SK-N-SH (cell line): ENCODE measurements at places on chromosomes 16 and 17.

DNA sequence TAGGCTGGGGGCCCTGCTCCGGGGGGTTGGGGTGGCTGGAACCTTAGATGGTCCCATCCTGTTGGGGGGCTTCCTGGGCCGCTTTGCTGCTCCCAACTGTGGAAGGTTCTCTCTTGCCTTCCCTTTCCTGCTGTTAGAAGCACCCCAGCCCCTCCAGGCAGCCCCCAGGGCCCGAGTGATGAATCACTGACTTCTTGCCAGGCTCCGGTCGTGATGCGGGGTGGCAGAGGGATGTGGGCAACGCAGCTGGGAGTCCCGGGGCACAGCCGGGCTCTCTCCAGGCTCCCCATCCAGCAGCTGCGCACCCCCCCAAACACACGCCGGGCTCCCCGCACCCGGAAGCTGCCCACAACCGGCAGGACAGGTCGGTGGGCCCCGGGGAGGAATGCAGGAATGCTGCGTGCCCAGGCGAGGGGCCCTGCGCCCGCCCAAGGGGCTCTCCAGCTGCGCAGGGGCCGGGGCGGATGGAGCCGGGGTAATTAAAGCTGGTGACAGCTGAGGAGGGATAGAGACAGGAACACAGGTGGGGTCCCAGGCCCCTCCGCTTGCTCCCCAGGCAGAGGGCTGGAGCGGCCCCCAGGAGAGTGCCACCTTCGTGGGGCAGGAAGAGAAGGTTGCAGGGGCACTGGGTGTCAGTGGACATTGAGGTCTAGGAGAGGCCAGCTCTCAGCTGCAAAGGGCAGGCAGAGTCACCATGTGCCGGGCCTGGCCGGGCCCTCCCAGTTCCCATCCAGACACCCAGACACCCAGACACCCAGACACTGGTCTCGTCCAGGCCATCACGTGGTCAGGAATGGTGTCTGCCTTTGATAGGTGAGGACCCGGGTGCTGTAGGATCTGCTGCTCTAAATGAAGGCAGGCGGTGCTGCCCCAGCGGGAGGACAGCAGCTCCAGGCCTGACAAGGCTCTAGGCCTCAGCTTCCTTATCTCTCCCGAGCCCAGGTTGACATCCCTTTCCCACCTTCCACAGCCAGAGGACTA, 15.0 kb upstream of the SLC38A10 start:
- DNase-seq = peak; percentile 90

GRCh38 chr17:4509401-4509800, 10.7 kb downstream of the SPNS2 start:
- no peak for DNase-seq

DNA sequence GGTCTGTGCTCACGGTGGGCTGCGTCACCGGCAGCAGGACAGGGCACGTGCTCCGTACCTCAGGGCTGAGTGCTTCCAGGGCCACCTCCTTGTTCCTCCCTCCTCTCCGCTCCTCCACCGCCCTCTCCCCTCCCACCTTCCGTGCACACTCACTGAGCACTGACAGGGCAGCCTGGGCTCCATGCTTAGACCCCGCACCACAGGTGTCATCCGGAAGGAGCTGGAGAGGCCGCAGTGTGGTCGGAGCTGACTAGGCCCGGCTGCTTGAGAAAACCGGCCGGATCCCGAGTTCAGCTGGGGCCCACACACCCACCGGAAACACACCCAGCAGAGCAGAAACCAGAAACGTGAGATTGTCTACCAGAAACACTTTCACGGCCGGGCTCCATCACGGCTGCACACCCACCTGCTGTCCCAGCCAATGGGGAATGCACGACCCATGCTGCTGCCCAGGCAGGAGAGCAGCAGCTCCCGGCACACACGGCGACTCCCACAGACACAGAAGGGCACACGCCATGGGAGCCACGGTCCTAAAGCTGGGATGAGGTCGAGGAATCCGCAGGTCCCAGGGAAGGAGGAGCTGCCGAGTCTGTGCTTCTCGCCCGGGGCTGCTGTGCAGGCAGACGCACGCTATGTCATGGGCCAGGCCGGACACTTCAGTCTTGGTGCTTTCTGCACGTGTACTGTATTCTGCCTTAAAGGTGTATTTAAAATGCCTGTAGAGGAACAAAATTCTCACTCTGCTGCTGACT, 55.0 kb upstream of the ZNF469 start:
- DNase-seq = no peak

DNA sequence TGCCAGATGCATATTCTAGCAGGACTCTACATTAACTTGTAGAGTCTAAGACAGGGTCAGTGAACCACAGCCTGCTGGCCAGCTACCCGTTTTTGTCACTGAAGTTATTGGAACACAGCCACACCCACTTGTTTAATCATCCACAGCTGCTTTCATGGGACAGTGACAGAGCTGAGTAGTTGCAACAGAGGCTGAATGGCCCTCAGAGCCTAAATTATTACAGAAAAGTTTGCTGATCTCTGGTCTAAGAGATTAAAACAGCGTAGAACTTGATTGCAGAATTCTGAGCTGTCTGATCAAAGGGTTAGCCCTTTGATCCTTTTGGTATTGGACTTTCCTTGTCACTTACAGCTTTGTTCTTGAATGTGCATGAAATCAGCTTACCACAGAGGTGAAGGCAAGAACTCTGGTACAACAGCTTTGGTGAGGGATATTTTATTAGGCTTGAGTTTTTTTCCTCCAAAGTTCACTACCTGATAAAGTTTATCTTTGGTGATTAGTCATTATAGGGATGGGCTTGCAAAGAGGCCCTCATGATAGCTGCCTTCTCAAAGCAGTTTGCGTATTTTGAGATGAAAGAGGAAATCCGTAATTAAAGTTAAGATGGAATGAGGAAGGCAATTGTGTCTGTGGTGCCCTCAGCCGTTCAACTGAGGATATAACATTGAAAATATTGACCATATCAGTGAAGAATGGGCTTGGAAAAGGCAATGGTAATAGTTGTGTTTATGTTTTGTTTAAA, 23.6 kb downstream of the ALDH3A2 start:
- no peak for DNase-seq

DNA sequence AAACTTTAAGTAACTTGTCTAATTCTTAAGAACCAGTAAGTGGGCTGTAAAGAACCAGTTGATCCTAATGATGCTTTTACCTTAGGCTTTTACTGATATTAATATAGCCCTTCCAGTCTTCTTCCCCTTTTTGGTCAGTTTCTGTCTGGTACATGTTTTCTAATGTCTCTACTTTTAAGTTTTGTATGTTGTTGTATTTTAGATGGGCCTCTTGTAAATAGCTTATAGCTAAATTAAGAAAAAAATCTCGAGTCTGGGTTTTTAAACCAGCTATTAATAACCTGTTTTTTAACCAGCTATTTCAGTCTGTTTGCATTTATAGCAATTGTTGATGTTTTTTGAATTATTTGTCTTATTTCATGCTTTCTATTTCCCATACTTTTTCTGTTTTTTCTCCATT, 79.0 kb downstream of the PITPNC1 start:
- DNase-seq = no peak

DNA sequence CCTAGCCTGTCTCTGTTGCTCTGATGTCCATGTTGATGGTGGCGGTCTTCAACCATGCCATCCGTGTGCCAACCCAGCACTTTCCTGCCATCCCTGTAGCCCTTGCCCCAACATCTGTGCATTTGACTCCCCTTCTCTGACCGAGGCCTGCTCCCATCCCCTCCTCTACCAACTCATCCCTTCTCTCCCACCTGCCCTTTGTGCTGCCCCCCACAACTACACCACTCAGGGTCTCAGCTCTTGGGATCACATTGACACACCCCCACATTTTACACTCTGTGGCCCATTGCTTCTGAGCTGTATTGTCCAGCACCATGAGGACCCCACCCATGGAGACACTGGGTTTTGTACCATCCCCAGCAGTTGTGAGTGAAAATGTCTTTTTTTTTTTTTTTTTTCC, 11.6 kb downstream of the HS3ST3B1 start:
- no peak for DNase-seq

GRCh38 chr17:27224526-27225315, 69.2 kb upstream of the WSB1 start:
- no peak for DNase-seq

- no peak for DNase-seq
These were observed 85.1 kb upstream of the BCAR1 start for GRCh38 chr16:75336521-75336920.

DNA sequence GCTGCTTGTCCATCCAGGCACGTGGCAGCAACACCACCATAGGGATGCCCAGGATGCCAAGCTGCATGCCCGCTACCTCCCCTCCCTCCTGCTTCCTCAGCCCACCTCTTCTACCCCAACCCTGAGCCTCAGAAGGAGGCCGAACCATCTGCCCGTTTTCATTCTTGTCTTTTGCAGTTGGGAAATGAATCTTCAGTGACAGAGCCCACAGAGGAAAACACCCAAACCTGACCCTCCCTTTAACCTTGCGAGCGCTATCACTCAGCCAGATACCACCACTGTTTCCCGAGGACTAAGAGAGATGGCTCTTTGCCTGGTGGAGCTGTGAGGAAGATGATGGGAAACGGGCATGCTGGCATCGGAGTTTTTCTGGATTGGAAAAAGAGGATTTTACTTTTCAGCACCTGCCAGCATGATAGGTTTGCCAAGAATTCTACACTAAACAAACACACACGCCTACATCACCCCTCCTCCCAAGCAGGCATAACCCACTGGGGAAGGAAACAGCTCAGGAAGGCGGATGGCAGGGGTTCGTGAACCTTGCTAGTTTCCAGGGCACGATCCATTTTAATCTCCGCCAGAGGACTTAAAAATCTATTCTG, 457.4 kb downstream of the SLC39A11 start:
- DNase-seq = no peak

GRCh38 chr17:48868916-48869500, 23.6 kb upstream of the ATP5MC1 start:
- DNase-seq = no peak

DNA sequence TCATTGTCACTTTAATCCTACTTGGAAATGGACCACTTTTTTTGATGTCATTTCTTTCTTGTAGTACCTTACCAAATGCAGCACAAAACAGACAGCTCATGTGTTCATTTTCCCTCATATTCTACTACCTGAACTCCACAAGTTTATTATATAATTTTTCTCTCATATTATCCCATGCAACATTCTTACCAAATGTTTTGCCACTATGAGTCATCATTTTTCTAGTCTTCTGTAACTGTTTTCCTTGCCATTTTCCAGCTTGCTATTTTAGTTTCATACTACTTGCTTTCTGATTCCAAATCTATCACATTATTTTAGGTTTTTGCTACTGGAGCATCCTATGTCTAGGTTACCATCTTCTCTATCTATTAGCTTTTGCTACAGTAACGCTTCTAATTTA, 332.7 kb downstream of the ZFHX3 start:
- DNase-seq = no peak

DNA sequence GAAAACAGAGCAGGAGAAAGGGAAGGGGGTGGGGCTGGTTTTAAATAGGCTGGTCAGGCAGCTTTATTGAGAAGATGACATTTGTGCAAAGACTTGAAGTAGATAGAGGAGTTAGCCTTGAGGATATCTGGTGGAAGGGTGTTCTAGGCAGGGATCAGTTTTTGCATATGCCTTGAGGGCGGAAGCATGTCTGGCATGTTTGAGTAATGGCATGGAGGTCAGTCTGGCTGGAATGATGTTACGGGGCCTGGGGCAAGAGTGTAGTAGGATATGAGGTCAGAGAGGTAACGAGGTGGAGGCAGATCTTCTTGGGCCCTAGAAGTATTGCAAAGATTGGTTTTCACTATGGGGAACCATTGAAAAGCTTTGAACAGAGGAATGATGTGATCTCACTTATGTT, 4.8 kb downstream of the RABEP1 start:
- no peak for DNase-seq

GRCh38 chr16:20774703-20775362, 11.0 kb downstream of the ACSM3 start:
- DNase-seq = peak; percentile 44

DNA sequence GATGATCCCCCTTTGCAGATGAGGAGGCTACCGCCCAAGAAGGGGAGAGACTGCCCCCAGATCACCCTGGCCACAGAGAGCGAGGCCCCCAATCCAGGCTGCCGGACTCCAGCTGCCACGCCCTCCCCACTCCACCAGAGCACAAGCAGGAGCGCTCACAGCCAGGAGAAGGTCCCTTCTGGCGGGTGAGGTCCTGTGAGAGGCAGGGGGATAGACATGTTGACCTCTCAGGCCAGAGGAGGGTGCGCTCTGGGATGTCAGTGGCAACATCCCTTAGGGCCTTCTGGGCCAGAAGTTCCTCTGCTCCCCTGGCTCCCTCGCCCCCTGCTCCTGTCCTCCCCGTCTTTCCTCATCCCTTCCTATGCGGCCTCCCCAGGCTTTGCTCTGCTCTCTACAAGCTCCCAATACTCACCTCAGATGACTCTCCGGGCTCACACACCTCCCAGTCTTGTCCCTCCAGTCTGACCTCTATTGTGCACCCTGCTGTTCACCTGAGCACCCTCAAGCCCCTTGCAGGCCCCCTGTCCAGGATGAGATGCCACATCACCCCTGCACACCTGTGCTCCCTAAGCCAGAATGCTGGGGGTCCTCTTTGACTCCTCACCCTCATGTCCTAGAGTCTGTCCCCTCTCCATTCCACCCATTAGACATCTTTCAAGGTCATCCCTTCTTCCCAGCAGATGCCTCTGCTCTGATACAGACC, 5.0 kb upstream of the NXPH3 start:
- DNase-seq = no peak

- peak; percentile 69 for DNase-seq
These were observed 32.2 kb upstream of the CHMP6 start for GRCh38 chr17:80959330-80960036.

DNA sequence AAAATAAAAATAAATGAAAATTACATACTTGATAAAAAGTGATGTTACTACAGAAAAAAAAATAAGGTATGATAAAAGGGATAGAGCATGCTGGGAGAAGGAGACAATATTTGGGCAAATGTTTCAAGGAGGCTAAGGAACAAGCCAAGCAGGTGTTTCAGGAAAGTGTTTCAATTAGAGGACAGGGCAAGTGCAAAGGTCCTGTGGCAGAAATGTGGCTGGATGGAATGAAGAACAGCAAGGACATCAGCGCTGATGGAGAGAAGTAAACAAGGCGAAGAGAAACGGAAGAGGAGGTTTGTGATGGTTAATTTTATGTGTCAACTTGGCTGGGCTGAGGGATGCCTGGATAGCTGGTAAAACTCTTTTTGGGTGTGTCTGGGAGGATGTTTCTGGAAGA, 331.2 kb upstream of the C16orf82 start:
- DNase-seq = no peak

GRCh38 chr16:4028144-4028543, 88.1 kb downstream of the ADCY9 start:
- DNase-seq = no peak
